Gastrocnemius medialis (tissue), 4 donors: ENCODE measurements at places on chromosomes 11 and 22. TPM values are rescaled to one million over a fixed set of nuclear protein-coding genes. Genes with fewer than 3 reads are reported as not detected.

- H3K4me1 ChIP-seq = peaks cover 22% of the 10 kb centered on the region
- H3K27ac ChIP-seq = peak overlapping the region; percentile 90
- H3K27me3 ChIP-seq = no peaks in the 10 kb centered on the region
- H3K36me3 ChIP-seq = no peaks in the 10 kb centered on the region
- peak; percentile 82 for DNase-seq
- no peak overlapping the region for H3K4me3 ChIP-seq
Measured at GRCh38 chr22:37999640-38000272, 15.4 kb upstream of the SOX10 start.

GRCh38 chr11:96264364-96264763 is 78.6 kb downstream of the MAML2 start:
- no peaks in the 10 kb centered on the region for H3K27me3 ChIP-seq
- peaks cover 7% of the 10 kb centered on the region for H3K4me1 ChIP-seq
- no peak overlapping the region for H3K4me3 ChIP-seq
- no peak for DNase-seq

GRCh38 chr11:68321293-68322051 is 9.1 kb downstream of the LRP5 start:
- no peaks in the 10 kb centered on the region for H3K27me3 ChIP-seq
- H3K4me3 ChIP-seq = no peak overlapping the region
- H3K4me1 ChIP-seq = peaks cover 36% of the 10 kb centered on the region
- no peaks in the 10 kb centered on the region for H3K36me3 ChIP-seq
- no peak for DNase-seq

DNA sequence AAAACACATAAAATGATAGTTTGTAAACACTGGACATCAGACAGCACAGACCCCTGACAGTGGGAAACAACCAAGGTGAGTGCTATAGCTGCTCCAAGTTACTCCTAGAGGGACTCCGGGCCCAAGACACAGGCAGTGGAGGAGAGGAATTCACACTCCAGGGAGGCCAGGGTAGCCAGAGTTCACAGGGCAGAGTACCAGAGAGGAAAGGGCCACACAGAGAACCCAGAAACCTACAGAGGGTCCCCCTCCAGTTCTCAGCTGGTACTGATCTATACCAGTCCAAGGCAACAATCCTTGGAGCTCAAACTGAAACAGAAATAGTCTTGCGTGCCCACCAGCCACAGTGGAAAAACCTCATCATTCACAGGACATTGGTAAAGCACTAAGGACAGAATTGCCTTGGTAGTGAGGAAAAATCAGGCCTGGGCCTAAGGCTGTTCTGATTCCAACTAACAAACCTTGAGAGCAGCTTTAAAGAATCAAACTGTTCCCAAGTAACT is 7.6 kb downstream of the VPS37C start:
- H3K36me3 ChIP-seq = no peaks in the 10 kb centered on the region
- H3K27me3 ChIP-seq = no peaks in the 10 kb centered on the region
- H3K27ac ChIP-seq = peak overlapping the region; percentile 4
- peaks cover 54% of the 10 kb centered on the region for H3K4me1 ChIP-seq
- no peak for DNase-seq

DNA sequence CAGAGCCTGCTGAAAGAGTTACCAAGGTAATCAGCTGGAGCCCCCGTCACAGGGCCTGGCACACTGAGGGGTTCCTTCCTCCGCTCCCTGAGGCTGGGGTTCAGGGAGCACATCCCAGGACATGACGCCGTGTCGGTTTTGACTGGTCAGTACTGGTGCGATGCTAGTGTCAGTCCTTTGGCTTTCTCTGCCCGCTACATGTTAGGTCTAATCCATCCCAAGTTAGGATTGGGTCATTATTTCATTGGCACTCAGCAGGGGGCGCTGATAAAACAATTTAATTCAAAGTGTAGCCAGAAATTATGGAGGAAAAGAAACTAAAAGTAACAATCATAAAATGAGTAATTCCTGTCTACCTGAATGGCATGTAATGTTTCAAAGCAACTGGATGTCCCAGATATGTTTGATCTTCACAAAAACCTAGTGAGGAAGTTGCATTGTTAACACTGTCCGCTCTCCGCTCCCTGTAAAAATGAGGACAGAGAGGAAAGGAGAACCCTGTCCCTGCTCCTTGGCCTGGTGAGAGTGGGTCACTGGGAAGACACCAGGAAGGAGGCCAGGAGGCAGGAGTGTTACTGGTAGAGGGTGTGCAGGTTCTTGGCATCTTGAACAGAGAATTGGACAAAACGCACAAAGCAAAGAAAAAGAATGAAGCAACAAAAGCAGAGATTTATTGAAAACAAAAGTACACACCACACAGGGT is 27.1 kb downstream of the TSKU start:
- peaks cover 13% of the 10 kb centered on the region for H3K4me1 ChIP-seq
- no peaks in the 10 kb centered on the region for H3K27me3 ChIP-seq
- DNase-seq = no peak
- no peak overlapping the region for H3K4me3 ChIP-seq
- no peaks in the 10 kb centered on the region for H3K36me3 ChIP-seq
- H3K27ac ChIP-seq = peak overlapping the region; percentile 11

Gene PARVB
- 150 TPM for total RNA-seq
